Large intestine (tissue), 12 donors: ENCODE measurements at places on chromosomes 4 and X. TPM values are rescaled to one million over a fixed set of nuclear protein-coding genes. Genes with fewer than 3 reads are reported as not detected.

- DNase-seq: no peak
These were observed 36.3 kb upstream of the AREG start for GRCh38 chr4:74408639-74409038.

The SCRG1 gene
- polyA plus RNA-seq: 1.0 TPM

- DNase-seq: no peak
These were observed 4.8 kb downstream of the NOCT start for GRCh38 chr4:139020384-139020783.

The ENPEP gene
- polyA plus RNA-seq: 24.6 TPM

GRCh38 chrX:19731307-19731820 lies 156.0 kb downstream of the SH3KBP1 start:
- DNase-seq: no peak
